Jurkat, Clone E6-1 (cell line): ENCODE measurements at places on chromosomes 4 and X.

- DNase-seq = peak; percentile 37
These were observed 158.0 kb downstream of the KCNIP4 start for GRCh38 chr4:21790438-21791029.

GRCh38 chrX:113384628-113385027 lies 544.0 kb upstream of the AMOT start:
- DNase-seq = no peak

- DNase-seq = no peak
These were observed 11.2 kb upstream of the ABLIM2 start for GRCh38 chr4:8169763-8170162.

GRCh38 chrX:150478496-150479492 lies 89.6 kb upstream of the MTM1 start:
- no peak for DNase-seq

GRCh38 chr4:26484032-26484515 lies 6.2 kb downstream of the CCKAR start:
- no peak for DNase-seq

DNA sequence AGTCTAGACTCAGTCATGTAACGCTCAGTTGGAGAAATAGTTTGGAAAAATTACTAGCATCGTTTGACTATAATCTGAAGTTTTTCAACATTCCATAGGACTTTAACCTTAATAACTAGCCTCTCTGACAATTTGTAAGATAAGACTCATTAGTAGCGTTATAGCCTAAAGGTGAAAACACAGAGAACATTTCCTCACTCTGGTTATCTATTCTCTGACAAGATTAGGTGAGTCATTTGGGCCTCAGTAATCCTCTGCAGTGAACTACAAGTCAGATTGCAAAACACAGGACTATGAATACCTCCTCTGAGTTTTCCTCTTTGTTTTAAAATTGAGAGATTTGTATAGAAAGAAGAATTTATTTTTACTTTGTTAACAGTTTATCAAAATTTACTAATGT lies 31.8 kb upstream of the PDLIM5 start:
- DNase-seq = no peak

DNA sequence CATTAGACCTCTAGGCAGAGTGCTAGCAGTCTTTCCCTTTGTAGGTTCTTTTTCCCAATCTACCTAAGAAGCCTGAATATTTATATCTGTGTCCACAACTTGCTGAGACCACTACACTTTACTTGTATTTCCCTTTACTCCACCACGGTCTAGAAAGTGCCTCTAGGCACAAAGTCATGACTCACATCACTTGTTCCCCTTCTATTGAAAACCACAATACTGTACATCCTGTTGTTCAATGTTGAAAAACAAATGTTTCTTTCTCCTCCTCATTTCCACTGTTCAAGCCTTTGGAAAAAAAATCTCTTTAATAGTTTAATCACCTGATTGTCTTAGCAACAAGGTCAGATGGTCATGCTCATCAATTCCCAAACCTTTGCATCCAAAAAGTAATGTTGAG lies 326.7 kb downstream of the GUCY2F start:
- no peak for DNase-seq

DNA sequence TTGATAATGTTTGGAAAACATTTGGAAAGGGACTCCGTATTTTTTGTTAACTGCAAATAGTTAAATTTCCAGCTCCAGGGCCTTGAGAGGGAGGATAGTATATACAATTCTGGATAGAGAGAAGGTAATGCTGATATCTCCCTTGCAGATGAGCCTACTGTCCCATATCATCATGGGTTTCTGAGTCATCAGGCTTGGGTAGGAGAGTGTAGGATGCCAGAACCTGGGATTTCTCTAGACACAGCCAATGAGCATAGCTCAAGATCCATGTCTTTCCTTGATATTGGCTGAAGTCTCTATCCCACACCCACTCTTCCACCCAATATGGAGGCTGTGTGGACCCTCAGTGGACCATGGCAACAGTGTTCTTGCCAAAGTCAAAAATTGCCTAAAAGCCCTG lies 7.8 kb downstream of the FRMPD3 start:
- DNase-seq = no peak

GRCh38 chr4:4406455-4407298 lies 19.8 kb downstream of the NSG1 start:
- DNase-seq = no peak

DNA sequence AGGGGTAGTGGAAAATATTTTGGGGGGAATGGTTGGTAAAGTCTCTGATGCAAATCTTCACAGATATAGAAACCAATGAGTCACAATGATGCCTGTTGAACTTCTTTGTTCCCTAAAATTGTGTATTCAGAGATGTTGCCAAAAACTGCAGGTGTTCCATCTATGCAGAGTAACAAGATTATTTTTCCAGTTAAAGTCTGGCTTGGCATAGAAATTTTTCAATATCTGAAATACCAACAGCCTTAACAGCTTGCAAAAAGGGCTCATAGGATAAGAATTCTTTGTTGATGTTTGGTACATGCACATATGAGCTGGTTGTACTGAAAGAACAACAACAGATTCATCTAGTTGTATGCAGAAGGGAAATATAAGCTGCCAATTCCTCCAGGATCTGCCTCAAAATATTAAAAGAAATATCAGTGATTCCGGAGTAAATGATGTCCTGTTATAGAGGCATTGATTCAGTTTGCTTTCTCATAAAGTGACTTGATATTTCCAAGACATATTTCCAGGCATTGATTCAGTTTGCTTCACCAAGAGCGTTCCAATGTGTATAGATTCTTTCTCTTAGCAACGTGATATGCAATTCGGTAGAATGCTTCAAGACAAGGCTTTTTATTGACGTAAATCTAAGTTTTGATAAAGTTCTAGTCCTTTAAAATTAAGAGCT lies 564.4 kb downstream of the TMA16 start:
- DNase-seq = no peak

- peak; percentile 65 for DNase-seq
These were observed 53.0 kb downstream of the COQ2 start for GRCh38 chr4:83231620-83232076.

- no peak for DNase-seq
These were observed 31.9 kb upstream of the FAM9C start for GRCh38 chrX:13076176-13076961.

GRCh38 chrX:132638313-132638712 lies 149.5 kb upstream of the MBNL3 start:
- DNase-seq = no peak

GRCh38 chrX:147565237-147565636 lies 346.5 kb upstream of the FMR1 start:
- DNase-seq = no peak

DNA sequence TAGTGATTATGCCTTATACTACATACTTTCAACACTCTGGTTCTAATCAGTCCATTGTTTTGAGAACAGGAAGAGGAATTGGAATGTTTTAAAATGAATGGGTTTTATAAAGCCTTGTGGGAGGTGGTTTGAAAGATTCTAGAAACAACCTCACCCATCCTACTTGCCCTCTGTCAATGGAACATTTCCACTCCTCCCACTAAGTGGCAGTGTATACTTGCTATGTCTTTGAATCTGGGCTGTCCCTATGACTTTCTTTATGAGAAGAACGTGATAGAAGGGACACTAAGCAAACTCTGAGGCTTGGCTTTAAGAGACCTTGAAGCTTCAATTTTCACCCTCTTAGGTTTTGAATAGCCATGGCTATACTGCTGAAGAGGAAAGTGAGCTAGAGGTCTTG lies 611.2 kb downstream of the PPP4R3C start:
- peak; percentile 1 for DNase-seq

- no peak for DNase-seq
These were observed 98.2 kb upstream of the FAM9B start for GRCh38 chrX:9132036-9132638.

DNA sequence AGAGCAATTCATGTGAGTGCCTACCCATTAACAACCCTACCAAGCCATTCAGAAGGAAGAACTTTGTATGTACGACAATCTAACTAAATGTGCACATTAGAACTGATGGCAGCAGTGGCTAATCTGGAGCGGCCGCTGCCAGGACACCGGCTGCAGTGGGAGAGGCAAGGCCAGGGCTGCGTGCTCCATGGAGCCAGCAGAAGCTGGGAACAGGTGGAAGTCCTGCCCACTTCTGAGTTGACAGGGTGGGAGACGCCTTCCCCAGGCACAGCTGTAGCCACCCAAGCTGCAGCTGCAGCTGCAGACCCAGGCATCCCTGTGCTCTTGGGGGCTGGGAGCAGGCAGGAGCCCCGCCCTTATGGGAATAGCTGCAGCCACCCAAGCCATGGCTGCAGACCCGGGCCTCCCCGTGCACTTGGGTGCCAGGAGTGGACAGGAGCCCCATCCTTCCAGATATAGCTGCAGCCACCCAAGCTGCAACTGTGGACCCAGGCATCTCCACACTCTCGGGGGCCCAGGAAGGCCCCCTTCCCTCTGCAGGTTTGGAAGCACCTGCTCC lies 79.1 kb upstream of the DDX60 start:
- DNase-seq = no peak

DNA sequence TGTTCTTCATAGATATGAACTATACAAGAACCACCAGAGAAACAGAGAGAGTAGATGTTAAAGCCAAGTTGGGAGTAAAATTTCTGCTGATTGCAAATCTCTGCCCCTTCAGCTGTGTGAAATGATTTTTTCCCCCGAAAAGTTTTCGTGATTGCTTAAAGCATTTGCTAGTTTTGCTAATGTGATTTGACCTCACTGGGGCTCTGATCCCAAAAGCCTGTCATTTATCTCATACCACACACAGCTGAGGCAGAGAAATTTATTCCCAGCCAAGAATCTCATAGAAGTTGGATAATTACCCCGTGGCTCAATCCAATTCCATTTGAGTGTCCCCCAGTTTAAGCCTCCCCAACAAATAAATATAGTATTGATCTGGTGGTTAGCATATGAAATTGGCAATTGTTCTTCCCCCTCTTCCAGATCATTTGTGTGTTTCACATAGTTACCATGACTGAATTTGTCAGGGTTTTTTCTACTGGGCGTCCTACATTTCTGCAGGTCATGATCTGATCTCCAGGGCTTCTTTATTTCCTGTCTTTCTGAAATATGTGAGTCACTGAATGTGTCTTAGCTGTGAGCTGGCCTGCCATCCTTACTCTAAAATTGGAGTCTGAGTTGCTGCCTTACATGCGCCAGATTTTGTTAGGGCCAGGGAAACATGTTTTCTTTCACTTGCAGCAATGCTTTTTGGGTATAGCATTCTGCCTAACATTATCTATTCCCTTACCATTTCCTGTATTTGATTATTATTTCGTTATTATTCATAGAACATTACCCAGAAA lies 167.5 kb upstream of the FRMPD4 start:
- no peak for DNase-seq

GRCh38 chrX:34778916-34779315 lies 121.8 kb upstream of the TMEM47 start:
- DNase-seq = no peak
